ENCODE measurements at places on chromosomes 5 and 9.

DNA sequence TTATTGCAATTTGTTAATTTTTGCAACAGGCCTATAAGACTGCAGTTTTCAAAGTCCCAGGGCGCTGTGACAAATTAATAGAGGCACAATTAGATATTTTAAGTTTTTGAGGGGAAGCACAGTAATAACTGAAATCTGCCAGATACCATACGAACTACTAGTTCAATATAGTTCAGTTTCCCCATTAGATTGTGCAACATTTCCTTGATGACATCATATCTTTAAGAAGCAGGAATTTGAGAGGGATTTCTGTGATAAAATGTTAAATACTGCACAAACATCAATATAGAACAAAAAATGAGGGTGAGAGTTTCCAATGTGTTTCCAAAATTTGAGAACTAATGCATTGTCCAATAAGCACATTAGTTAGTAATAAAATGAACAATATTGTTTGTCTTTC, 56.7 kb upstream of the GRIN3A start:
- no peak for DNase-seq

DNA sequence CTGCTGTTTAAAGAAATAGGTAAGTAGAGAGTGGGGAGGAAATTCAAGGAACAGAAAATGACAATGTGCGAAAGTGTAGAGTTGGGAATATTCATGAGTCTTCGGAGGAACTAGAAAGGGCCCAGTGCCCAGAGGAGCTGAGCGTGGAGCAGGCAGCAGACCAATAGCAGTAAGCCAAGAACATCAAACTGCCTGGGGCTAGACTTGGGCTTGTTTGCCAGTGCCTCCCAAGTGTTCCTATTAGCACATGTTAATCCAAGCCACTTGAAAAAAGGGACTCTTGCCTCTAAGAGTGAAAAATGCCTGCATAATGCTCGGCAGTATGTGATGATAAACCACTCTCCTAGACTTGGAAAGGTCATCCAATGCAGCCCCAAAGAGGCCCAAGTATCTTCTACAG, 1.2 kb upstream of the TAL2 start:
- H3K36me3 ChIP-seq, result no peaks in the 10 kb centered on the region
- H3K4me3 ChIP-seq, result no peak overlapping the region
- no peak overlapping the region for H3K27ac ChIP-seq
- peaks cover 4% of the 10 kb centered on the region for H3K4me1 ChIP-seq

DNA sequence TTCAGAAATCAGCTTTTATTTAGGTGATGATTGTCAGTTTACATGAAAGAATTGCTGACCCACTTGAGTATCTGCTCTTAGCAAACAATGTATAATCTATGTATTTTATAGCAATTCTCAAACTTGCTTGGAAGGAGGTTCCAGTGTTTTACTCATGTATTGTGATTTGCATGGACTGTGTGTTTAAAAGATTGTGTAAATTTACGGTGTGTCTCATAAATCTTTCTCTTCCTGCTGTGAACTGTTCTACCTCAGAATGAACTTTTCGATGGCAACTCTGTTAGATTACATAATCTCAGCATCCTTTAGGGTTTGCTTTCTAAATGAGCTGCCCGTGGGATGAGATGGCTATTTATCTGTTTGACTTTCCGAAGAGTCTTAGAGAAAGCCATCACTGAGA, 122.5 kb downstream of the MEF2C start:
- H3K4me1 ChIP-seq, result peaks cover 4% of the 10 kb centered on the region
- no peak overlapping the region for H3K27ac ChIP-seq
- no peaks in the 10 kb centered on the region for H3K27me3 ChIP-seq
- DNase-seq, result no peak
- H3K36me3 ChIP-seq, result no peaks in the 10 kb centered on the region
- H3K4me3 ChIP-seq, result no peak overlapping the region

DNA sequence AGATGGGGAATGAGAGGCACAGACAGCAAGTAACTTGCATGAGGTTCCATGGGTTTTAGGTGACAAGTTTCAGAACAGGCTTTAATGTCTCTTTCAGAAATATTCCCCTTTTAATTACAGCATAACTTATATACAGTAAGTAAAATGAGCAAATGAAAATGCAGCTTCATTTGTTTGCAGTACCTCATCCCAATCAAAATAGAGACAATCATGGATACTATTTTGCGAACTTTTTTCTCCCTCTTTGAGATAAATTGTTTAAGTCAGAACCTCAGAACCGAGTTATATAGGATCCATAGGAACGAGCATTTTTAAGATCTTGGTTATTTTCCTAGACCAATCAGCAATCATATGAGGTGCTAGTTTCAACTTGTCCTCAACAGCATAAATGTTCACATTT, 3.5 kb downstream of the LCP2 start:
- H3K36me3 ChIP-seq, result no peaks in the 10 kb centered on the region
- no peak overlapping the region for H3K4me3 ChIP-seq
- no peaks in the 10 kb centered on the region for H3K27me3 ChIP-seq
- H3K27ac ChIP-seq, result no peak overlapping the region
- no peak for DNase-seq

DNA sequence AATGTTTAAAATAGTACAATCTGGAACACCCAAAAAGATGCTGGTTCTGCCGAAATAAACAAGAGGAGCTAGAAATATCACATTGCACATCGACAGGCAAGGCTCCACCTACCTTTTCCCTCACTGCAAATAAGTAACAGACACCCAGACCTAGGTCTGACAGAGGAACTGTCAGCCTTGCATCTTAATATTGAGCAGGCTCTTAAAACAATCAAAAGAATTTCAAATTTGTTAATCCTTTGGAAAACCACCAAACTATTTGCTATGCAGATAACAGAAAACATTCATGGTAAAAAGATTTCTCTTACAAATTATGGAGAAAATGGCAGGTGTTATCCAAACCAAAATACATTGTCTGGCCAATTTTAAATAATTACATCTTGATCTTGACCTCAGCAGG, 71.3 kb downstream of the FRMD3 start:
- H3K27me3 ChIP-seq, result no peaks in the 10 kb centered on the region
- H3K36me3 ChIP-seq, result no peaks in the 10 kb centered on the region
- H3K4me1 ChIP-seq, result no peaks in the 10 kb centered on the region
- no peak overlapping the region for H3K4me3 ChIP-seq
- DNase-seq, result no peak
- no peak overlapping the region for H3K27ac ChIP-seq

GRCh38 chr5:8184455-8185063, 315.6 kb downstream of the MTRR start:
- no peak overlapping the region for H3K4me3 ChIP-seq
- no peaks in the 10 kb centered on the region for H3K4me1 ChIP-seq
- DNase-seq, result no peak
- H3K27me3 ChIP-seq, result no peaks in the 10 kb centered on the region
- H3K27ac ChIP-seq, result no peak overlapping the region

- no peak overlapping the region for H3K4me3 ChIP-seq
- DNase-seq, result no peak
- H3K4me1 ChIP-seq, result no peaks in the 10 kb centered on the region
- H3K36me3 ChIP-seq, result no peaks in the 10 kb centered on the region
Measured at GRCh38 chr5:178361657-178362445, 129.2 kb upstream of the PHYKPL start.

GRCh38 chr5:68953231-68953874, 140.5 kb upstream of the SLC30A5 start:
- no peak overlapping the region for H3K27ac ChIP-seq
- no peaks in the 10 kb centered on the region for H3K36me3 ChIP-seq
- peaks cover 4% of the 10 kb centered on the region for H3K4me1 ChIP-seq
- DNase-seq, result no peak

DNA sequence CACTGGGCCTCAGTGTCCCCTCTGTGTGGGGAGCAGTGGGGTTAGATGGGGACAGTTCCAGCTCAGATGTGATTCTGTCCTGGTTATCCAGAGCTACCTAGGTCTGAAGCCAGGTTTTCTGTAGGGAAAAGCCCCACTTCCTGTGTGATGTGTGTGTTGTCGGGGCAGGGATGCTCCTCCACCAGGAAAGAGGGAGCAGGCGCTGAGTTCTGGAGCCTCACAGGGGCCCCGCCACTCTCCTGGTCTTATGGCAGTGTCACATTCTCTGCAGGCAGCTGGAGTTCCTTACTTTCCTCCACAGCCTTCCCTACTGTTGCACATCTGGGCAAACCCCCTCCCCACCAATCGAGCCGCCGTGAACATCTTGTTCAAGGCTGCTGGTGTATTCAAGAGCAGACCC, 39.1 kb upstream of the GRHPR start:
- H3K36me3 ChIP-seq, result no peaks in the 10 kb centered on the region
- no peak for DNase-seq
- no peaks in the 10 kb centered on the region for H3K27me3 ChIP-seq

DNA sequence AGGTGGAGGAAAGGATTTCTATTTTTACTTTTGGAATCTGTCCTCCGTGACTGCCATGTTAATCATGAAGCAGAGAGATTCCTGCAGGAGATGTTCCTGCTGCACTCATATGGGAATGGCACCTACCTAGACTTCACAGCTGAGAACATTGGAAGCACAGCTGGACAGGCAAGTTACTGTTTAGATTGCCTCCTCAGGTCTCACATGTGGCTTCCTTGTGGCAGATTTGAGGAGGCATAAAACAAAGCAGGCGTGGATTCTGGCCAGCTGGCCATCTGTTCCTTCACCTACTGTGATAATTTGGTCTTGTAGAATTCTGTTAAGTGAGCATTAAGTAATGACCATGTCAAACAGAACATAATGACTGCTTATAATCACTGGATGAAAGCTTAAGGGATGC, 193.4 kb downstream of the EDIL3 start:
- no peak overlapping the region for H3K27ac ChIP-seq
- H3K27me3 ChIP-seq, result no peaks in the 10 kb centered on the region
- DNase-seq, result no peak
- H3K4me1 ChIP-seq, result no peaks in the 10 kb centered on the region
- no peak overlapping the region for H3K4me3 ChIP-seq
- H3K36me3 ChIP-seq, result no peaks in the 10 kb centered on the region

- no peak for DNase-seq
- no peaks in the 10 kb centered on the region for H3K36me3 ChIP-seq
- no peaks in the 10 kb centered on the region for H3K27me3 ChIP-seq
- H3K4me1 ChIP-seq, result no peaks in the 10 kb centered on the region
- no peak overlapping the region for H3K4me3 ChIP-seq
Measured at GRCh38 chr5:119596046-119596445, 33.3 kb upstream of the FAM170A start.

DNA sequence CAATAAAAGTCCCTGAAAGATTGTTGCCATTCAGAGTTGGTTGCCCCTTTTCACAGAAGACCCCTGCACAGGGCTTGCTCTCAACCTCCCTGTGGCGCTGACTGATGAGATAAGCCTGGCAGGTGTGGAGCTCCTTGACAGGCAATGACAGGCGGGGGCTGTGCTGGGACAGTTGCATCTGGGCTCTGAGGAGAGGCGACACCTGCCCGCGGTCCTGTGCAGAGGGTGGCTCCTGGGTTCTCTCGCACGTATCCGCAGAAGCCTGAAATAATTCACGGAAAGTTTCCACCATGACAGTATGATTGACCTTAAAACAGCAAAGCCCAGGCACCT, 19.8 kb upstream of the EXOC3 start:
- no peak overlapping the region for H3K4me3 ChIP-seq
- no peak overlapping the region for H3K27ac ChIP-seq
- DNase-seq, result no peak
- H3K27me3 ChIP-seq, result no peaks in the 10 kb centered on the region
- no peaks in the 10 kb centered on the region for H3K36me3 ChIP-seq

DNA sequence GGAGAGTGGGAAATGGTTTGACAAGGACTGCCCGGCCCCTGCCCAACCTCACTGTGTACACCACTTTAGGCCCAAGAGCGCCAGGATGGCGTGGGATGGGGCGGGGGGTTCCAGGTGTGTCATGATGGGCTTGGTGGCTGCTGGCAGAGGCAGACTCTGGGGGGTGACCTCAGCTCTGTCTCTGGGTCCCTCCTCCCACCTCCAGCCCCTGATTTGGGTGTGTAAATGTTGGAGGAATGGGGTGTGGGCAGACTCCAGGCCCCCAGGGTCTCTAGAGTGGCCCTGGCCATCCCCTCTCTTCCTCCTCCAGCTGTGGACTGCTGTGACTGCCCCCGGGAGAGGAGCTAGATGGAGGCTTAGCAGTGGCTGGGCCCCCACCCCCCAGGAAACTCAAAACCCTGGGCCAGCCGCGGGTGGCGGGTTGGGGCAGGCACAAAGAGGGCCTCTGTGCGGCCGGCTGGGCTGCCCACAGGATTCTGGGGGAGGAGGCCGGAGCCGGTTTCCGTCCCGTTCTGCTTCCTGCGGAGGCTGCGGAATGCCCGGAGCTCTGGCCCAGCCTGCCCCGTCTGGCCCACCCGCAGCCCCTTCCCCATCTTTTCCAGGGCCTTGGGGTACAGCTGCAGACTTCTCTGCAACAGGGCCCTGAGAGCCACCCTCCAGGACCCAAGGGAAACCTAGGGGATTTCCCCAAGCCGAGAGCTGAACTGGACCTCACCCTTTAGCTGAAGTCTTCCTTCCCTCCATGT, 23.1 kb downstream of the CXXC5 start:
- H3K27me3 ChIP-seq, result no peaks in the 10 kb centered on the region
- H3K27ac ChIP-seq, result peak overlapping the region; percentile 88
- H3K4me1 ChIP-seq, result peaks cover 4% of the 10 kb centered on the region
- DNase-seq, result no peak
- H3K4me3 ChIP-seq, result peak overlapping the region; percentile 3
- no peaks in the 10 kb centered on the region for H3K36me3 ChIP-seq

DNA sequence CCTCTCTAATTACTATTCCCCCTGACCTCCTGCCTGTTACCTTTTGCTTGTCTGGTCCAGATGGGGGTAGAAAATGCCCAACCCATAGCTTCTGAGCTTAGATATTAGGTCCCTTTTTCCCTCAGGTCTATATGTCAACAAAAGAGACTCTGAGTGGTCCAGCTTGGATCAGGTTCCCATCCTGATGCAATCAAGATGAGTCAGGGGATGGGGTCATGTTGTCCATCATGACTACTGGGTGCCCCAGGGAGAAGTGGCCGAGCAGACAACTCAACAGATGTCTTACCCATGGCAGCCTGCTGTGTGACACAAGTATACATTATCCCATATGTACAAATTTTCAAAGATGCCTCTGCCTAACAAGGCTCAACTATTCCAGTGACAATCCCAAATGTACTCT, 9.1 kb upstream of the ANKH start:
- no peaks in the 10 kb centered on the region for H3K36me3 ChIP-seq
- H3K4me3 ChIP-seq, result no peak overlapping the region
- no peak for DNase-seq
- H3K27ac ChIP-seq, result no peak overlapping the region
- H3K4me1 ChIP-seq, result no peaks in the 10 kb centered on the region
- no peaks in the 10 kb centered on the region for H3K27me3 ChIP-seq
